Stimulated activated CD4-positive, alpha-beta T cell treated with anti-CD3 and anti-CD28 coated beads, TNF-alpha, amount 100 ng/mL, for 24 hours (primary cell): ENCODE measurements at places on chromosomes 13 and 19.

DNA sequence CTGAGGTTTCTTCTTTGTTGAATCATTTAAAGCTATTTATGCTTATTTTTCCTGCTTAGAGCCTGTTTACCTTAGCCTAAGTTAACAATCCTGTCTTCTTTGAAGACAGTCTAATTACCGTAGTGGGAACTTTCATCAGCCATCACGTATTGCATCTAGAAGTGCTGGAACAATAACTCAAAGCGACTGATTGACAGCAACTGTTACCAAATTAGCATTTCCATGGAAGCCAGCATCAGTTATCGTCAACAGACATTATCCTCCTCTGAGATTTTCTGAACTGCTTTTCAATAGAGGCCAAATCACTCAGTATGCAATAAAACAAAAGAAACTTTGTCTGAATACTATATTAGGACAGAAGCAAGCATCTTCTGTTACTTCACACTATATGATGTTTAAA lies 433.3 kb upstream of the SLITRK1 start:
- DNase-seq, result no peak

DNA sequence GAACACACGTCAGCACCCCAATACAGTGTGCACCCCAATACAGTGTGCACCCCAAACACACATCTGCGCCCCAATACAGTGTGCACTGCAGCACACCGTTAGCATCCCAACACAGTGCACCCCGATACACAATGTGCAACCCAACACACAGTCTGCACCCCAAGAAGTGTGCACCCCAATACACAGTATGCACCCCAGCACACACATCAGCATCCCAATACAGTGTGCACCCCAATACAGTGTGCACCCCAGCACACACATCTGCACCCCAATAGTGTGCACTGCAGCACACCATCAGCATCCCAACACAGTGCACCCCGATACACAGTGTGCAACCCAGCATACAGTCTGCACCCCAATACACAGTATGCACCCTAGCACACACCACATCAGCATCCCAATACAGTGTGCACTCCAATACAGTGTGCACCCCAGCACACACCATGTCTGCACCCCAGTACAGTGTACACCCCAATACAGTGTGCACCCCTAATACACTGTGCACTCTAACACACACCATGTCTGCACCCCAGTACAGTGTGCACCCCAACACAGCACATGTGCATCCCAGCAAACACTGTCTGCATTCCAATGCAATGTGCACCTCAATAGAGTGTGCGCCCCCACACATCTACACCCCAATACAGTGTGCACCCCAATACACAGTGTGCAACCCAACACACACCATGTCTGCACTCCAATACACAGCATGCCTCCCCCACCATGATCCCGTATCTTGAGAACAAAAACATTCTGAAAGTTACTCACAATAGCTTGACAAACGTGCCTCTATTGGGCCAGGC lies 855 bp upstream of the CARS2 start:
- no peak for DNase-seq

- no peak for DNase-seq
These were observed 1.8 kb downstream of the CDX2 start for GRCh38 chr13:27967203-27967735.

DNA sequence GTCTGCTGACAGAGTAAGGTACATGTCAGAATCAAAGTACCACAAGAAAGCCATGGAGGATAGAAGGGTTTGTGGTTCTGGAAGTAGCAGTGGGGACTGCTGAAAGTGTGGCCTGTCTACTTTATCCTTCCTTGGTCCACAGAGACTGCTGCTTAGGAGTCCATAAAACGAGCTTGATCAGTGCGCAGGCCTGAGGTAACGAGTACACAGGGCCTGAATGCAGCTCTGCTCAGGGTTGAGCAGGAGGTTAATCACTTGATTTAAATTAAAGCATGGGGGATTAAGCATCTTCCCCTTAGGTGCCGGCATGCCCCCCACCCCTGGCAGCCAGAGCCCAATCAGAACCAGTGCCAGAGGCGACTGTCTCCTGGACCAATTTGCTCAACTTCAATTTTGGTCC lies 34.9 kb upstream of the WASF3 start:
- no peak for DNase-seq

- DNase-seq, result no peak
These were observed 592.9 kb downstream of the KCTD12 start for GRCh38 chr13:76293346-76293745.
